H9 (cell line): ENCODE measurements at places on chromosomes 5 and 9. TPM values are rescaled to one million over a fixed set of nuclear protein-coding genes. Genes with fewer than 3 reads are reported as not detected.

ZNF618 gene
- total RNA-seq, result 13.6 and 16.3 TPM in 2 replicates

GRCh38 chr5:134138416-134139376, 24.2 kb downstream of the TCF7 start:
- peak; percentile 23 for DNase-seq
- no peaks in the 10 kb centered on the region for H3K27me3 ChIP-seq
- H3K4me3 ChIP-seq, result no peak overlapping the region
- H3K36me3 ChIP-seq, result peaks cover 7% of the 10 kb centered on the region; the same call in 2 of the 3 replicates
- H3K27ac ChIP-seq, result no peak overlapping the region

SLC1A1 gene
- total RNA-seq, result 4.2 and 4.7 TPM in 2 replicates

RUSC2 gene
- total RNA-seq, result 5.8 and 6.3 TPM in 2 replicates

DNA sequence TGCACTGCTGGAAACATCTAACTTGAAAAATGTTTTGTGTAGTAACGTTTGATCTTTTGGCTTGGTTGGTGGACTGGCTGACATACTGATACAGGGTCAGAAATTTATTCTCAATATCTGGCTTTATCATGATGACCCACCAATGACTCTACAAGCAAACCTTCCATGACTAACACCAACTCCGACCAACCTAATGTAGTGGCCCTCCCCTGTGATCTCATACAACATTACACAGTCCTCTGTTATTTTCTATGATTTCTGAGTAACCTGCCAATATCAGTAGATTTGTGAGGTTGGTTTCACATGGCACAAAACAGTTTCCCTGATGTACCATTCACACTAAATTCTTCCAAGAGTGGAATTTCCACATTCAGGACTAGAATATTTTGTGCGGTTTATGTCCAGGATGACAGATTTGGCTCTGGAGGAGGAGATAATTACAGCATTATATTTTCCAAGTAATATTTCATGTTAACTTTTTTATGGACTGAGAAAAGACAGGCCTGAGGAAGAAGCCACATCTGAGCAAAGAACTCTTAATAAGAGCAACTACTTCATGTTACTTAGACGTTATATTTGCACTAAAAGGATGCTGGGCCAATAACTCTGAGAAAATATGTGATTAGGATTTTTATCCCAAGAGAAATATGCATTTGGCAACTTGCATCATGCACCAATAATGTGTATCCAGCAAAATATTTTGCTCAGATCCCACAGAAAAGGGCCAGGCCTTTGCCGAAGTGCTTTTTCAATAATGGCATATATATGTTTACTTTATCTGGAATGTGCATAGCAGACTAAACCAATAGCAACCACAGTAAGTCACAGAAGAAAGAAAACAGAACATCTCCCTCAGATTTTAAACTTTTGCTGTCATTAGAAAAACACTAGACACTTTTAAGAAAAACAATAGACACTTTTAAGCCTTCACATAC, 273.4 kb downstream of the KCNN2 start:
- no peak overlapping the region for H3K4me3 ChIP-seq
- DNase-seq, result no peak
- no peaks in the 10 kb centered on the region for H3K36me3 ChIP-seq
- H3K27me3 ChIP-seq, result no peaks in the 10 kb centered on the region
- H3K4me1 ChIP-seq, result no peaks in the 10 kb centered on the region

IFNA2 gene
- total RNA-seq, result not detected in 2 replicates

DNA sequence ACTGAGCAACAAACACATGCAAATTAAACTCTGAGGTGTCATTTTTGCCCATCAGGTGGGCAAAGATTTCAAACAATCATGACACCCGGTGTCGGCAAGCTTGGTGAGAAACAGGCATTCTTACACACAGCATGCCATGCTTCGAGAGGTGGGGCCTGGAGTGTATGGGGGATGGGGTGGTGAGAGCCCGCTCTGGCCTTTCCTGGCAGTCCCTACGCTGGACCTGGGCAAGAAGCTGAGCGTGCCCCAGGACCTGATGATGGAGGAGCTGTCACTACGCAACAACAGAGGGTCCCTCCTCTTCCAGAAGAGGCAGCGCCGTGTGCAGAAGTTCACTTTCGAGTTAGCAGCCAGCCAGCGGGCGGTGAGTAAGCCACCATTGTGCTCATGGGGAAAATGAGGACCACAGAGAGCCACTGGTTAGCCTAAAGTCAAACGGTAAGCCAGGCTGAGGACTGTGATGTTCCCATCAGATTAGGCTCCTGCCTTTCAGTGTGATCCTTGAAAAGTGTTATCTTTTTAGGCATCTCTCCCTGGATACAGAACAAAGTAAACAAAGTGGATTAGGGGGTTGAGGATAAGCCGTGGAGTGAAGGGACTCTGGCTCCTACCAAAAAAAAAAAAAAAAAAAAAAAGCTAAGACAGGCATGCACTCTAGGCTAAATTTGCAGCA, 9.4 kb downstream of the MYOZ3 start:
- peaks cover 3% of the 10 kb centered on the region; the same call in 1 of the 2 replicates for H3K4me1 ChIP-seq
- peaks cover 9% of the 10 kb centered on the region for H3K36me3 ChIP-seq
- DNase-seq, result no peak

DNA sequence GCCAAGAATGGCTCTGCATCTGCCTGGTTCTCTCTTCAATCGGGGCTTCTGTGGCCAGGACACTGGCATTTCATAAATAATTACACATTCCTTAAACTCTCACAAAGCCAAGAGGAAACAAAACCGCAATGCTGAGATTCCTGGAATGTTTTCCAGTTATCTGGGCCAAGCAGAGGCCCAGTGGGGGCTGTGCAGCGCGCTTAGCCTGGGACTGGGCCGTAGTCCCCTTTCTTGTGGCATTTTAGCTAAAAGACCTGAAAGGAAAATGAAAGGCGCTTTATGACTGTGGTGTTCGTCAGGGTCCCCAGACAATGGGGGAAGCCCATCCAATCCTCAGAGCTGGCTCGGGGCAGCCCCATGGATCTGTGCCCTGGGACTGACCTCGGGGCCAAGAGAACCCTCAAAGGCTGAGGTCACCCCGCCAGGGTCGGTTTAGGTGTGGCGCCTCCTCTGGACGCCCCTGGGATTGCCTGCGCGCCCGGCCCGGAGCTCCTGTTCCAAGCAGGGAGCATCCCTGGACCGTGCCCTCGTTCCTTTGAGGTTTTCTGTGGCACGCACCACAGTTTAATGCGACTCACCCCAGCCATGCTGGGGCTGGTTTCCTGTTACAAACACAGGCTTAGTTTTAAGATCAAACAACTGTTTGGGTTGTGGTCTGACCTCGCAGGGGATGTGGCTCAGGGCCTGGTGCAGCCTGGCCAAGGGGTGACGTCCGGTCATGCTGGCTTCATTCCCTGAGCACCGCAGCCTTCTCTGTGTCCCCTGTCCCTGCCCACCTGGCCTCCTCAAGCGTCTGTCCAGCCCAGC, 51.5 kb upstream of the NKD2 start:
- H3K36me3 ChIP-seq, result no peaks in the 10 kb centered on the region
- no peak overlapping the region for H3K27ac ChIP-seq
- H3K4me3 ChIP-seq, result no peak overlapping the region
- no peaks in the 10 kb centered on the region for H3K27me3 ChIP-seq
- no peaks in the 10 kb centered on the region for H3K4me1 ChIP-seq

- H3K27ac ChIP-seq, result no peak overlapping the region
- H3K4me3 ChIP-seq, result no peak overlapping the region
- H3K36me3 ChIP-seq, result peaks cover 10% of the 10 kb centered on the region; the same call in 2 of the 3 replicates
- no peak for DNase-seq
These were observed 71.6 kb upstream of the FRRS1L start for GRCh38 chr9:109238655-109239054.
